ENCODE measurements at places on chromosomes 5 and 9.

- no peak for DNase-seq
Measured at GRCh38 chr5:22258139-22258538, 595.0 kb downstream of the CDH12 start.

DNA sequence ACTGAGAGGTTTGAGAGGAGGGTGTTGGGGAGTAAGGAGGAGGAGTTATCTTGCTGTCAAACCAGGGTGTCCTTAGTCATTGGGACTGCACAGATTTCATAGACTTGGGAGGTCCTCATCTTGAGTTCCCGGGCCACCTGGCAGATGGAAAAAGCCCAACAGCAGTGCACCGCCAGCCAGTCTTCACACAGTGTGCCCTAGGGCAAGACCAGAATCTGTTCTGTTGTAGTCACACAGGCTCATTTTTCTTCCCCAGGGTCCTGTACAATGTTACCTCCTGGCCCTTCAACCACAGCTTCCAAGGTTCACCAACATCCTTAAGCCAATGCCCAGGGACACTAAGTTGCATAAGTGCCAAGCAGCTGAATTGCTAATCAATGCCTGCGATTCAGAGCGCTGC is 21.0 kb downstream of the PLAC8L1 start:
- no peak for DNase-seq

GRCh38 chr9:68710111-68710471 is 5.1 kb downstream of the PIP5K1B start:
- DNase-seq, result no peak

- DNase-seq, result no peak
Measured at GRCh38 chr5:73213566-73213998, 40.6 kb downstream of the TMEM174 start.

DNA sequence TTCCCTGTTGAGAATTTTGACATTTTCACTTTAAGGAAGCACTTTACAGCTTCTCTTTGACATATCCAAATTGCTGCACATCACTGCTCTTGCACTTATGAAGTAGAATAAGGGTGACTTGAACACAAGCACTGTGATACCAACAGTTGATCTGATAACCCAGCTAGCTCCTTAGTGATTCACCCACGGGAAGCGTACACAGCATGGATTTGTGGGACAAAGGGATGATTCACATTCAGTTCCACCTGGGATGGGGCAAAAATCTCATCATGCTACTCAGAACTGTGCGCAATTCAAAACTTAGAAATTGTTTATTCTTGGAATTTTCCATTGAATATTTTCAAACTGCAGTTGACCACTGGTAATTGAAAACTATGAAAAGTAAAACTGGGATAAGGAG is 1565.5 kb upstream of the CDH9 start:
- DNase-seq, result no peak

GRCh38 chr9:117679416-117679815 is 24.8 kb upstream of the TLR4 start:
- no peak for DNase-seq

- no peak for DNase-seq
Measured at GRCh38 chr5:95940758-95941682, 20.6 kb downstream of the ELL2 start.

GRCh38 chr9:16125629-16126028 is 572.8 kb downstream of the CCDC171 start:
- no peak for DNase-seq

DNA sequence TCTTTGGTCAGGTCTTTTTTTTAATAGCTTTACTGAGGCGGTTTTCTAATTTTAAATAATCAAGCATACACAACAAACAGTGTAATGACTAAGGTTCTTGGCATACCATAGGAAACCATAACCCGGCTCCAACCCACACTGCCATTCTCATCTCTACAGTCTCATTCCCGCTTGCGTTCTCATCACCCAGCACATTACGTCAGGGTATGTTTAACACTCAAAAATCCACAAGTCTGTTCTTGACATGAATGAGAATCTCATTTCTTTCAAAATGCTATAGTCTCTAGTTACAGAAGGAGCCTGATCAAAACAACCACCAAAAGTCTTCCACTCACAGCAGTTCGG is 505 bp downstream of the C5orf34 start:
- no peak for DNase-seq

DNA sequence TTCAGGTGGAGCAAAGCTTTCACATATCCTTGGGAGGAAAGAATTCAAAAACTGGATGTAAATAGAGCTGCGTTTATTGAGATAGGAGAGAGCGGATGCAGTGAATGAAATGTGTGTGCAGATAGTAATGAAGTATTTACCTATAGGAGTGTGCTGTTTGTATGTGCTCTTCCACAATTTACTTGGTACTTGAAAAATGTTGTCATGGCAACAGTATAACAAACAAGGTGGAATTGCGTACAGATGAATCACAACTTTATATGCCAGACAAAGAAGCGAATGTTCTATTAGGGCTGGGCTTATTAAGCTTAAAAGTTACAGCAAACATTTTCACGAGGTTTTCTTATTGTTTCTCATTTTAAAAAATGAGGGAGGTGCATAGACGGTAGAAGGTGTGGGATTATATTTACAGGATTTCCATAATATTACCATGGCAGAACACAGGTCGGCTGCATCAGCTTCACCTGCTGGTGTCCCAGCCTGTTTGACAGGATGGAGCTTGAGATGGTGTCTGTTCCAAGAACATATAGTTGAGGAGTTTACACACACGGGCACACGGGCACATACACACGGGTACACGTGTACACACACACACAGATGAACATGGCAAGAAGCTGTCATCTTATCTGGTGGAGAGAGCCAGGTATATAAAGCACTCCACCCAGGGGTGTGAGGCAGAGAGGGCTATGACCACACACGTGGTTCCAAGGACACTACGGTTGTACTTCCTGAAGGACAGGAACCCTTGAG is 155.7 kb downstream of the RMI1 start:
- DNase-seq, result no peak

DNA sequence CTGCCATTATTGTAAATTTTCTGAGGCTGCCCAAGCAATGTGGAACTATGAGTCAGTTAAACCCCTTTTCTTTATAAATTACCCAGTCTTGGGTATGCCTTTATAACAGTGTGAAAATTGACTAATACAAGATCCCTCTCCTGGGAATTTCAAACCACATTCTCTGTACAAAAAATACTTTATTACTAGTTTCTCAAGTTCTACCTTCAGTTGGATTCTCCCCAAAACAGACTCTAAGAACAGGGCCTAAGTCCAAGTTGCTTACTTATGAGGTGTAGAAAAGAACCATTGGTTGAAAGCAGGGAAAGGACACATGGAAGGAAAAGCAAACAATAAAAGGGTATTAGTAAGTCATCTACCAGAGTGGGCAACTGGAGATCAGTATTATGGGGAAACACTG is 343.2 kb downstream of the TMEM232 start:
- no peak for DNase-seq

DNA sequence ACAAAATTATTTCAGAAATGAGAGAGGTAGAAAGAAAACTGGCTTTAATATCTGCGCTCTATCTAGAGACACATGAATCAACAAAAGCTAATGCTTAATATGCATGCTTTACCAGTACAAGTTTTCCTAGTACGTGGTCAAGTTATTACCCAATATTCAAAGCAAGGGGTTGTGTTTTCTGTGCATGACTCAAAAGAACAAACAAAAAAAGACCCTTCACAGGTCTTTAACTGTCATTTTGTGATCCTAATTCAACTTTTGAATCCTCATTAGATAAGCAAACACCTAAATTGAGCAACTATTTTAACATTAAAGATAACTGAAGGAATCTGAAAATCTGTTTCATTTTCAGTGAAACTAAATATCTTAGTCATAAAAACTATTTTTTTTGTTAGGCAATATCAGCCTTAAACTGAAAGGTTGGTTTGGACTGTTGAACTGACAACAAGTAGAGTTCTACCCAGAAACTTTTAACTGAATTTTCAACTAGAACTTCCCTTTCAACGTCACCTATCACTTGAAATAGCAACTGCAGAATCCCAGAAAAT is 12.5 kb downstream of the ST8SIA4 start:
- DNase-seq, result no peak
